ENCODE measurements at places on chromosomes 13 and 19. TPM values are rescaled to one million over a fixed set of nuclear protein-coding genes. Genes with fewer than 3 reads are reported as not detected.

GPR18 gene
- total RNA-seq, result 12.4 TPM

F10 gene
- not detected for total RNA-seq

ZFP28 gene
- 5.7 TPM for total RNA-seq

CEACAM4 gene
- not detected for total RNA-seq

WDR88 gene
- not detected for total RNA-seq

PGLYRP2 gene
- not detected for total RNA-seq

FAM187B gene
- total RNA-seq, result not detected

KIR2DL1 gene
- not detected for total RNA-seq

GRCh38 chr13:41345165-41345913, 34.3 kb downstream of the NAA16 start:
- H3K36me3 ChIP-seq, result peaks cover 44% of the 10 kb centered on the region
- no peak overlapping the region for H3K4me3 ChIP-seq
- H3K27me3 ChIP-seq, result no peaks in the 10 kb centered on the region
- peaks cover 41% of the 10 kb centered on the region for H3K4me1 ChIP-seq
- DNase-seq, result no peak

DNA sequence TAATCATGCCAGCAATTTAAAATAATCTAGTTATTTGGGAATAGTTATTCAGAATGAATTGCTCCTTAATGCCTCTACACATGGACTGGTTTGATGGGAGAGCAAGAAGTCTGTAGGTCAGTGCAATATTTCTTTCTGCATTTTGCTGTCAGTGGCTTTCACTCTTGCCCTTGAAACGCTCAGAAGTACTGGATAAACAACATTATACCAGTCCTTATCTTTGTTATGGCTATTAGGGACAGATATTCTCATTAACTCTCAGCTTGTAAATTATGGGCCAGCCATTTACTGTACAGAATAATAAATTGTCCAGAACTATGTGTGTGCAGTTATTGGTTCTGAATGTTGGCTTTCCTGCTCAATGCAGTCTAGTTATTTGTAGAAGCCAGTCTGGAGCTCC, 224.4 kb downstream of the OXGR1 start:
- no peak overlapping the region for H3K4me3 ChIP-seq
- DNase-seq, result no peak
- peaks cover 1% of the 10 kb centered on the region for H3K36me3 ChIP-seq
- H3K4me1 ChIP-seq, result no peaks in the 10 kb centered on the region
- H3K27me3 ChIP-seq, result no peaks in the 10 kb centered on the region
- H3K27ac ChIP-seq, result no peak overlapping the region

DNA sequence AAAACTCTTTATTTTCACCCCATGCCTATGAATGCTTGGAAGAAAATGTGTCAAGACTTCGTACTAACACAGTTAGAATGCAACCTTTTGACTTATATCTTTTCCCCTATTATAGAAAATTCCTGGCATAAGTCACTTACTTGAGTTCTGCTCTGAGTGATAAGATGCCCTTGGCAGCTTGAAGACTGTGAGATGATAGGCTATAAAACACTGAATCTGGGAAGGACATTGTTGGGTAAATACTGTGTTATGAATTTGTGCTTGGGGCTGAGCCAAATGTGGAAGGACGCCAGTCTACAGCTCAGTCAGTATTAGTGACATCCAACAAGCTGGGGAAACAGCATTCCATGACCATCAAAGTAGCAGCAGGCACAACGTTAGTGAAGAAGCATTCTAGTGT, 368.0 kb upstream of the SGCG start:
- no peak overlapping the region for H3K4me3 ChIP-seq
- H3K36me3 ChIP-seq, result no peaks in the 10 kb centered on the region
- H3K27me3 ChIP-seq, result no peaks in the 10 kb centered on the region
- H3K4me1 ChIP-seq, result no peaks in the 10 kb centered on the region

DNA sequence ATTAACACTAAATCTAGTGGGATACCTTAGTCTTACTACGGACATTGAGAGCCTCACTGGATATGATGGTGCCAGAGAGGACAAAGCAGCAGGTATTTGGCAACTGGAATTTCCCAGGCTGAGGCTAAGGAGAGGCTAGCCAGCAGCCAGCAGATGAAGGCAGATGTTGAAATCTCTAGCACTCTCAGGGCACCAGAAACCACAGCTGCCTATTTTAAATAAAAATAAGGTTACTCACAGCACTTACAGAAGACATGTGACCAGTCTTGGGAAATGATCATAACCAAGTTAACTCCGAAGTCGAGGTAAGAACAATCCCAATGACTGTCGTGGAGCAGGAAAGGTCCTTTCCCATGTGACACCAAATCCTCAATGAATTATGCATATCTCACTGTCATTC, 1726.0 kb downstream of the EFNB2 start:
- no peaks in the 10 kb centered on the region for H3K36me3 ChIP-seq
- H3K4me3 ChIP-seq, result no peak overlapping the region
- H3K4me1 ChIP-seq, result peaks cover 7% of the 10 kb centered on the region
- no peaks in the 10 kb centered on the region for H3K27me3 ChIP-seq
- no peak for DNase-seq

- H3K4me3 ChIP-seq, result peak overlapping the region; percentile 97
- no peaks in the 10 kb centered on the region for H3K36me3 ChIP-seq
- peaks cover 6% of the 10 kb centered on the region for H3K27me3 ChIP-seq
- no peak overlapping the region for H3K27ac ChIP-seq
- peaks cover 28% of the 10 kb centered on the region for H3K4me1 ChIP-seq
Measured at GRCh38 chr19:18205200-18205892, 1.5 kb upstream of the RAB3A start.

DNA sequence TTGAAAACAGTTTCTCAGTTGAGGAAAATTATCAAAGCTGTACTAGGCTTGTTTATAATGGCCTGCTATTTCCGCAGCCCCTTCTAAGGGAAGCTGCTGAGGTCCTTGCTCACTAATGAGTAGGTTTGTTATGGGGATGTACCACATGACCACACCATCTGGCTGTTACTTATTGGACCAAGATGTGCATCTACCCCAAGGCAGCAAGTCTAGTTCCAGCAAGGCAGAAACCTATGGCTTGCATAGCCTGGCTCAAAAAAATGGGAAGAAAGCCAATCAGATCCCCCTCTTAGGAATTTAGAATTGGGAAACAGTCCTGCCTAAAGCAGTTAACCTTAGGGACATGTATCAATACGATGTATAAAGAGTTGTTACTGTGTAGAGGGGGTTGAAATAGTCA, 186.5 kb upstream of the SPRY2 start:
- no peak for DNase-seq
- H3K27me3 ChIP-seq, result no peaks in the 10 kb centered on the region
- H3K36me3 ChIP-seq, result no peaks in the 10 kb centered on the region
- H3K27ac ChIP-seq, result no peak overlapping the region
- no peaks in the 10 kb centered on the region for H3K4me1 ChIP-seq

- H3K27ac ChIP-seq, result peak overlapping the region; percentile 95
- peaks cover 16% of the 10 kb centered on the region for H3K36me3 ChIP-seq
- H3K4me1 ChIP-seq, result peaks cover 57% of the 10 kb centered on the region
- H3K27me3 ChIP-seq, result no peaks in the 10 kb centered on the region
- no peak for DNase-seq
- peak overlapping the region; percentile 97 for H3K4me3 ChIP-seq
Measured at GRCh38 chr19:10193790-10194499, 808 bp downstream of the DNMT1 start.

- H3K27ac ChIP-seq, result no peak overlapping the region
- no peaks in the 10 kb centered on the region for H3K36me3 ChIP-seq
- DNase-seq, result no peak
- H3K27me3 ChIP-seq, result peaks cover 15% of the 10 kb centered on the region
- no peak overlapping the region for H3K4me3 ChIP-seq
Measured at GRCh38 chr13:112894423-112894672, 74.7 kb upstream of the MCF2L start.

GRCh38 chr13:43730642-43731041, 56.1 kb downstream of the ENOX1 start:
- H3K4me1 ChIP-seq, result no peaks in the 10 kb centered on the region
- H3K27me3 ChIP-seq, result peaks cover 32% of the 10 kb centered on the region
- H3K4me3 ChIP-seq, result no peak overlapping the region

DNA sequence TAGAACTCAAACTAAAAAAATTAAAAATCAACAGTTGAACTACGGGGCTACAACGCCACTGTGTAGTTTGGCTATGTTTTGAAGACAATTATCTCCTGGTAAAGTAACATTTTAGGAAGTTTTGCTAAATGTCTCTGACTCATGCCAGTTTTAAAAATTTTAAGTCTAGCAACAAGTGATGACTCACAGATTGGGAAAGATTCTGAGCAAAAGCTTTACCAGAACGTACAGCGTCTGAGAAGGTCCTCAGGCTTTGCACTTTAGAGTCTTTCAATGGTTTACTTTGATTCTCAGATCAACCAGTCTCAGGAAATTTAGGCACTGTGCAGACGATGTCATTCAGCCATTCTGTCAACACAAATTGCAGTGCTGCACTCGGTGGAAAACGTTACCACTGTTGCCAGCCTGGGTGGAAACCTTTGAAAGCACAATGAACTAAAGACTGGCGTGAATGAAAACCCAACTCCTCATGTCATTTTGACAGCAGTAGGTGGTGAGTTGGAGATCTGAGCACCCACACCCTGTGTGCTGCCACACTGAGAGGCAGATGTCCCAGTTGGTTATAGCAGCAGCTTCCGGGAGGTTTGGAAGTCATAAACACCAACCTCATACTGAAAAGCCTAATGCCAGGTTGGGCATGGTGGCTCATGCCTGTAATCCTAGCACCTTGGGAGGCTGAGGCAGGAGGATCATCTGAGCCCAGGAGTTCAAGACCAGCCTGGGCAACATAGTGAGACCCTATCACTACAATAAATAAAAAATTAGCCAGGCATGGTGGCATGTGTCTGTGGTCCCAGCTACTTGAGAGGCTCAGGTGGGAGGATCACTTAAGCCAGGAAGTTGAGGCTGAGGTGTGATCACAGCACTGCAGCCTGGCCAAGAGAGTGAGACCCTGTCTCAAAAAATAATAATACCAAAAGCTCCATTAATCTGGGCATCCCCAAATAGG, 6.3 kb upstream of the WTIP start:
- H3K4me1 ChIP-seq, result peaks cover 30% of the 10 kb centered on the region
- H3K4me3 ChIP-seq, result peak overlapping the region; percentile 10
- peak; percentile 34 for DNase-seq
- H3K36me3 ChIP-seq, result peaks cover 2% of the 10 kb centered on the region
- peaks cover 16% of the 10 kb centered on the region for H3K27me3 ChIP-seq

DNA sequence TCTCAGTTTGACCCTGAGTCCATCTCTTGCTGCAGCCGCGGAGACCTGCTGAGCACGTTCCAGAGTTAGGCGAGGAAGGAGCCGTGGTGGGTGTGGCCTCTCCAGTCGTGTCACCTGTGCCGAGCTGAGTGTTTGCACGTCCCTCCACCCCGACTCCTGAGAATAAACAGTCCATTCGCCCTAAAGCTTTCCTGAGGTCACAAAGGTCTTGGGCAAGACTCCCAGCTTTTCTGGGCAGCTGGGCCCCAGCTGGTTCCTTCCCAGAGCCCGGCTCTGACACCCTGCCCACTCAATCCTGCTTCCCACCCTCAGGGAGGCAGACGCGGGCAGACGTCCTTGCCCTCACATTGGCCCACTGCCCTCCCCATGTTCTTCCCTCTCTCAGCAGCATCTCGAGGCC, 142.2 kb downstream of the KCTD15 start:
- no peak overlapping the region for H3K27ac ChIP-seq
- no peaks in the 10 kb centered on the region for H3K36me3 ChIP-seq
- DNase-seq, result no peak
- H3K4me1 ChIP-seq, result no peaks in the 10 kb centered on the region
- no peak overlapping the region for H3K4me3 ChIP-seq

GRCh38 chr13:20377720-20378119, 145.6 kb upstream of the GJB6 start:
- no peaks in the 10 kb centered on the region for H3K4me1 ChIP-seq
- H3K27ac ChIP-seq, result no peak overlapping the region

DNA sequence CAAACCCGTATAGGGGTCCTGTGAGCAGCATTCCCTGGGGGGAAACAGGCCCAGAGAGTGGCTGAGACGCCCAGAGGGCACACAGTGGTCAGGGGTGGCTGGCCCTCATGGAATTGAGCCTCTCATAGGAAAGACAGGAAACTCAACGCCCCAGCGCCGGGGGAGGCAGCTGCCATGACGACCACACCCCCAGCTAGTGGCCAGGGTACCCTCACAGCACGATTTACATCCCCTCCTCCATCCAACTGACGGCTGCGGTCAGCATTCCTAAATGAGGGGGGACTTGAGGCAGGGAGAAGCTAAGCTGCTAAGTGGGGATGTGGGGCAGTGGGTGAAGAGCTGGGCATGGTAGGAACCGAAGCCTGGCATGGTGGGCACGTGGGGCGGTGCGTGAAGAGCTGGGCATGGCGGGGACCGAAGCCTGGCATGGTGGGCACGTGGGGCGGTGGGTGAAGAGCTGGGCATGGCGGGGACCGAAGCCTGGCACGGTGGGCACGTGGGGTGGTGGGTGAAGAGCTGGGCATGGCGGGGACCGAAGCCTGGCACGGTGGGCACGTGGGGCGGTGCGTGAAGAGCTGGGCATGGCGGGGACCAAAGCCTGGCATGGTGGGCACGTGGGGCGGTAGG, 10.0 kb downstream of the MED16 start:
- peaks cover 1% of the 10 kb centered on the region for H3K36me3 ChIP-seq
- no peaks in the 10 kb centered on the region for H3K27me3 ChIP-seq
- H3K27ac ChIP-seq, result no peak overlapping the region
- no peaks in the 10 kb centered on the region for H3K4me1 ChIP-seq
- no peak overlapping the region for H3K4me3 ChIP-seq
- DNase-seq, result no peak
